ENCODE measurements at places on chromosomes 6 and 20. TPM values are rescaled to one million over a fixed set of nuclear protein-coding genes. Genes with fewer than 3 reads are reported as not detected.

Gene MMP24
- 3.0 TPM for total RNA-seq

DNA sequence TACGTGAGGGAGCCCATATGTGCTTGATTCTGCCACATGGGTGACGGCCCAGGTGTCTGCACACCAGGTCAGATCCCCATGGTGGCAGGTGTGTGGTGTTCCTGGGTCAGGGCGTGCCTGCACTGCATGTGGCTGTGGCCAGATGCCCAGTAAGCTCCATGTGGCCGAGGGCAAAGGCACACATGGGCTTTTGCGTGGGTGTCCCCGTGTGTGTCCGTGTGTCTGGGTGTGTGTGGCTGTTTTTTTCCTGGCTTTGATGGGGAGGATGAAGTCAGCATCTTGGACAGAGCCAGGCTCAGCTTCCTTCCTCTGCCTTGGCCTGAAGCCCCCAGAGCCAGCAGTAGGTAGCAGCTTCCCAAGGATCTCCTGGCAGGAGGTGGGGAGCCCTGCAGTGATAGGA is 1.5 kb upstream of the TNXB start:
- H3K36me3 ChIP-seq = no peaks in the 10 kb centered on the region
- H3K4me1 ChIP-seq = peaks cover 33% of the 10 kb centered on the region
- no peak for DNase-seq
- H3K27me3 ChIP-seq = no peaks in the 10 kb centered on the region
- no peak overlapping the region for H3K27ac ChIP-seq
- H3K4me3 ChIP-seq = no peak overlapping the region

GRCh38 chr6:89291256-89291819 is 23.8 kb downstream of the GABRR2 start:
- H3K4me1 ChIP-seq = no peaks in the 10 kb centered on the region
- no peak overlapping the region for H3K27ac ChIP-seq
- DNase-seq = no peak
- no peak overlapping the region for H3K4me3 ChIP-seq

DNA sequence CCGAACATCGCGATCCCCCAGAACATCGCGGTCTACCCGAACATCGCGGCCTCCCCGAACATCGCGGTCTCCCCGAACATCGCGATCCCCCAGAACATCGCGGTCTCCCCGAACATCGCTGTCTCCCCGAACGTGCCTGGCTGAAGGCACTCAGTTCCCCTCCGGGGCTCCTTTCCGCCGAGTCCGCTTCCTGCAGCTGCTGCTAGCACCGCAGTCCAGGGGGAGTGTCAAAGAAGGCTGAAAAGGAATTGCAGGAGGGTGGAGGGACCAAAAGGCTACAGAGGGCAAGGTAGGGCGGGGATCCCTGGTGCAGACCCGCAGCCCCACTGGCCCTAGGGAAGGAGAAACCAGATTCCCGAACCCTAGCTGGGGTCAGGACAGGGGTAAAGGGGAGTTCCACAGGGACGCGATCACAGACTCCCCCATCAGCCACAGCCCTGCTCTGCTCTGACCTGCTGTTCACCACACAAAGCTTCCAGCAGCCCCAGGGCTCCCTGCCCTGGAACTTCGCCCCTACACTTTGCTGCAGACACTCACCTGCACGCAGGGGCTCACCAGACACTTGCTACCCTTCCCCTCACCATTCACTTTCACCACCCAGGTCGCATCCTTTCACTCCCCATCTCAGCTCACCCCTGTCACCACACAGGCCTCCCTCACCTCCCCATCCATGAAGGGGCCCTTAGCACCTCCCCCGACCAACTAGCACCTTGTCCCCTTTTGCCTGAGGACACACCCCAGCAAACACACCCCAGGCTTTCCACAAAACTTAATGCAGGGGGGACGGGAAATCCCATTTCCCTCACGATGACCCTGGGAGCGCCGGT is 1.7 kb downstream of the ULBP1 start:
- peaks cover 33% of the 10 kb centered on the region for H3K27me3 ChIP-seq
- no peaks in the 10 kb centered on the region for H3K36me3 ChIP-seq
- DNase-seq = no peak
- peaks cover 25% of the 10 kb centered on the region for H3K4me1 ChIP-seq
- no peak overlapping the region for H3K27ac ChIP-seq

- H3K4me3 ChIP-seq = no peak overlapping the region
- H3K36me3 ChIP-seq = no peaks in the 10 kb centered on the region
- no peak overlapping the region for H3K27ac ChIP-seq
- DNase-seq = no peak
Observed at GRCh38 chr6:126351960-126352359, 12.0 kb downstream of the CENPW start.

DNA sequence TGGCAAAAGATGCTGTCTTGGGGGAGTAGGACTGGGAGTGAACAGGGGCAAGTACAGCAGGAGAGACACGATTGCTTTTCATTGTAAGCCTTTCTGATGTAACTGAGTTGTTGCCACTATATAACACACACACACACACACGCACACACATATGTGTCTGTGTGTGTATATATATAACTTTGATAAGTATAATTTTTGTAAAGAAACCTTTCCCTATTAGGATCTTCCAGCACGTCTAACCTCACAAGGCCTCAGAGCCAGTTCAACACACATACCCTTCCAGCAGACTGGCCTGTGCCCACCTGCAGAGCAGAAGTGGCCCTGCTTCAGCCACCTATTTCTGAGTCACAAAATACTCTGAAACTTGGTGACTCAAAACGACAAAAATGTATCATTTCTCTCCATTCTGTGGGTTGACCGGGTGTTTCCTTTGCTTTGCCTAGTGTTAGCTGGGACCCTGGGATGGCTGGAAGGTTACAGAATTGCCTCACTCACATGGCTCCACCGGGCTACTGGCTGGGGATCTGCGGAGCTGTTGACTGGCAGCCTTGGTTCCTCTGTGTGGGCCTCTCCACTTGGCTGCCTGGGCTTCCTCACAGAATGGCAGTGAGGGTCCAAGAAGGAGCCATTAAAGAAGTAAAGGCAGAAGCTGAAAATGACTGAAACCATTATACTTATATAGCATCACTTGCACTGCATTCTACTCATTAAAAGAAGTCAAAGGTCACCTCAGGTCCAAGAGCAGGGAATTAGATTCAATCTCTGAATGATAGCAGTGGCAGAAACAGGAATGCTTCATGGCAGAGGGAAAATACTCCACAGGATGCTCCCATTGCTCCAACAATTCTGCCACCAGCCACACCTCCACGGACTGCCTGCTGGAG is 126.4 kb downstream of the BANF2 start:
- DNase-seq = no peak
- H3K4me3 ChIP-seq = no peak overlapping the region
- peaks cover 24% of the 10 kb centered on the region for H3K4me1 ChIP-seq
- no peaks in the 10 kb centered on the region for H3K27me3 ChIP-seq
- no peak overlapping the region for H3K27ac ChIP-seq

- H3K27ac ChIP-seq = no peak overlapping the region
- H3K36me3 ChIP-seq = no peaks in the 10 kb centered on the region
- no peak overlapping the region for H3K4me3 ChIP-seq
Observed at GRCh38 chr6:166566026-166567011, 20.2 kb downstream of the RAMACL start.

DNA sequence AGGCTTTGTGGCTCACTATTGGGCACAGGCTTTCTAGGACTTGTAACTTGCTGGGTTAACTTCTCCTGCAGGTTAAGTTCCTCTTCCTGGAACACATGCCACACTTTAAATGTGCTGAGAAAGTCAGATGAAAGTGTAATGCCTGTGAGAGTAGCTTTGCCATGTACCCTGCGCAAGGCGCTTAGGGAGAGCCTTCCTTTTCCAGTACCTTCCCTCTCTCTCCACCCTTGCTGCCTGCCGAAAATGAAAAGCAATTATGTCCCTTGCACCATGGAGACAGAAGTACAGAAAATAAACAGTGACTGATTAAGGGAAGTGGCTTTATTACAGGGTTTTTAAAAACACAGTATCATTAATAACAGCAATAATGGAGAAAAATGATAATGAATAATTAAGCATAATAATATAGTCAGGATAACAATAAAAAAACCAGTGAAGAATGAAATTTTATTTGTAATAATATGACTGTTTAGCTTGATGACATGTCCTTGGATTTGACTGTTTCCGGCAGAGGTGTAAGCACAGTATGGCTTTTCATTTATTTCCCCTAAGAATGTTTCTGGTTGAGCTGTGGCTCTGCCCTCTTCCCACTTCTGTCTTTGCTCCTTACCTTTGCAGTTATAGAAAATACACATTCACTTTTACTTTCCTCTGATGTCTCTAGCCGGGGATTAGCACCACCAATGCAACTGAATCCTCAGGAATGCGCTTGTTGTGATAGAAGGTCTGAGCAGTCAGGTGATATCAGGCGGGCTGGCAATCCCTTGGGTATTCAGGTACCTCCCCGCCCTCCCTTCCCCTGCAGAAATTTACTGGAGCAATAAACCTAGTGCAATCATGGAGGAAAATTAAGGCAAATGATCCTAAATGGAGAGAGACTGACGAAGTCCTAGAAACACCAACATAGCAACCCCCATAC is 472.3 kb upstream of the CITED2 start:
- no peak overlapping the region for H3K4me3 ChIP-seq
- no peaks in the 10 kb centered on the region for H3K36me3 ChIP-seq
- H3K27me3 ChIP-seq = no peaks in the 10 kb centered on the region

DNA sequence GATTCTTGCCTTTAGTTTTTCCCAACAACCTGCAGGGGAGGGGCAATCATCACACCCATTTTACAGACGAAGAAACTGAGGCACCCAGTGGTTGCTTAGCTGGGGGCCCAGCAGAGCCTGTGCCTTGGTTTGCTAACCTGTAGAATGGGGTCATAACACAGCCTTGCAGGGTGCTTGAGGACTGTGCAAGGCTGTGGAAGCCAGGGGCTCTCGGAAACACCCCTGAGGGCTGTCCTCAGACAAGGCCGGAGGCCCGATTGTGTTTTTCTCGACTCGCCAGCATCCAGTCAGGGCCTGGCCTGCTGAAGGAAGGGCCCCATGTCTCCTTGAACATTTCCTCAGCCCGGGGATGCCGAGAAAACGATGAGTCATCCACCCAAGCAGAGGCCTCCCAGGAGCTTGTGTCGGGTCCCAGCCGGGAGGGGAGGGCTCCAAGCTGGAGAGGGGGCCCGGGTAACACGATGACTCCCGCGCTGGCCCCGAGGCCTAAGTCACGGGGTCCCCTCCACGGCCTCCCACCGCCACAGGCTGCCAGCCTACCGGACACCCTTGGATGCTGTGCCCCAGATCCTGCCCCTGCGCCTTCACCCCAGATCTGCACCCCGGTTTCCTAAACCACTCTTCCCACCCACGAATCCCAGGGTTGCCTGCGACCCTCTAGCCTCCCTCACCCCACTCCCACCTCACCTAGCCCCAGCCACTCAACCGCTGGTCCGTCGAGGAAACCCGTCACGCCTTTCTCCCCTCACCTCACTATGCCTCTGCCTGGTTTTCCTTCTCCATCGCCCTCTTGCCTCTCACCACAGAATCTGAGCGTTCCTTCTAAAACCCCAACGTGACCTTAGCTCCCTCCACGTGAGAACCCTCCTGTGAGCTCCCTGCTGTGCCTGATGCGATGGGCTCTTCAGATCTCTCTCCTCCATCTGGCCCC is 10.6 kb downstream of the NOL4L start:
- H3K27me3 ChIP-seq = no peaks in the 10 kb centered on the region
- H3K36me3 ChIP-seq = no peaks in the 10 kb centered on the region
- no peaks in the 10 kb centered on the region for H3K4me1 ChIP-seq

Measured in body of pancreas (tissue), 4 donors.